ENCODE measurements at places on chromosomes 2 and 18.

DNA sequence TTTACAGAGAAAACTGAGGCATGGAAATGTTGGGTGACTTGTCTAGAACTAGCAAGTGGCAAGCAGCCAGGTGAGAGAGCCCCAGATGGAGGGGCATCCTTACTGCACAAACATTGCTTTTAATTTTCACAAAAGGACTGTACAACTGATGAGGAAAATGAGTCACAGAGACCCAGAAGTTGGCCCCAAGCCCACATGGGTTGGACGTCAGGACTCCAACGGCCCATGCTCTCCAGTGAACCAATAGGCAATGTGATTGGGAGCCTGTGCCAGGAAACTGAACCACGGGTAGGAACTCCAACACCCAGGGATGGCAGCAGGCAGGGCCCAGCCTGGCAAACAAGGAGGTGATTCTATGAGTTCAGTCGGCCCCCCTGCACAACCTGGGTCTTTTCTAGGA lies 50.8 kb downstream of the PID1 start:
- DNase-seq: no peak

DNA sequence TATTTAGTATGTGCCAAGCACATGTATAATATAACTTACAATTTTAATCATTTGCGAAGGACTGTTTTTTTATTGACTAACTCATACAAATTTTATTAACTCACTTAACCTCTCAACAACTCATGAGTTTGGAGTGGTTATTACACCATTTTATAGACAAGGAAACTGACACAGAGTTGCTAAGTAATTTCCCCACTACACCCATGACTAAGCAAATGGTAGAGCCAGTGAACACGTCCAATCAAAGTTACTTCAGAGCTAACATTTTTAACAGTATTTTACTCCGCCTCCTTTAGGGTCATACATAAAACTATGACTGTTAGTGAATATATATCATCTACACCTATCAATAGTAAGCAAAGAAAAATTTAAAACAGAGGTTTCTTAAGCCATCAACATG lies 556.7 kb upstream of the FSIP2 start:
- DNase-seq: no peak

DNA sequence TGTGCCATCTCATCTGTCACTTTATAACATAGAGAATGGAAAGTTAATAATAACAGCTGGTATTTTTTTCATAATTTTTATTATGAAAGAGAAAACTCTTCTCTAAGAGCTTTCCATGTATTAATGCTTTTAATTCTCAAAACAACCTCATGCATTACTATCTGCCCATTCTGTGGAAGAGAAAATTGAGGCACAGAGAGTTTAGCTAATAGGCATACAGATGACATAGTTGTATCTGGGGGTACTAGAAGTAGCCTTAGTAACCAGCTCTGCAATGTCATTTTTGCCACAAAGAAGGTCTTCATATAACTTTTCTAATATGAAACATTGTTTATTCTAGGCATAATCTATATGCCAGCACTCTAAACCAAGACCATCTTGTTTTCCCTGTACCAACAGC lies 36.3 kb upstream of the COBLL1 start:
- DNase-seq: no peak

DNA sequence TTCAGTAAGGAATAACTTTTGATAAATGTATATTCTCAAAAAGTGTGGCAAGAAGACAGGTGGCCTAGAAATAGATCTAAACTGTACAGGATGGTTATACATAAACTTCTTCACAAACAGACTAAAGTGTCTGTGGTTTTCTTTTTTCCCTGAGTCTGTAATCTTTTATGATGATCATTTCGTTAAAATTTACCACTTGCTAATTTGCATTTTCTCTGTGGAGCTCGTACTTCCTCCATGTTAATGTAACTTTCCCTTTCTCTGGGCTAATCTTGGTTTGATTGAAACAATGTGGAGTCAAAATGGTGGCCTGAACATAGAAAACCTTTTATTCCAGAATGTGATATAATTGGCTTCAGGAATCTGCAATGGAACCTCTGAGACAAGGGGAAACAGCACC lies 166.2 kb downstream of the FTCDNL1 start:
- DNase-seq: no peak

GRCh38 chr2:22454826-22455485 lies 930.0 kb upstream of the KLHL29 start:
- DNase-seq: no peak

- DNase-seq: no peak
Measured at GRCh38 chr2:186599186-186599778, 9.4 kb downstream of the ITGAV start.

- DNase-seq: peak; percentile 86
Measured at GRCh38 chr2:143936848-143937722, 582.8 kb downstream of the ZEB2 start.

- DNase-seq: no peak
Measured at GRCh38 chr2:18741895-18742732, 152.7 kb upstream of the NT5C1B start.

DNA sequence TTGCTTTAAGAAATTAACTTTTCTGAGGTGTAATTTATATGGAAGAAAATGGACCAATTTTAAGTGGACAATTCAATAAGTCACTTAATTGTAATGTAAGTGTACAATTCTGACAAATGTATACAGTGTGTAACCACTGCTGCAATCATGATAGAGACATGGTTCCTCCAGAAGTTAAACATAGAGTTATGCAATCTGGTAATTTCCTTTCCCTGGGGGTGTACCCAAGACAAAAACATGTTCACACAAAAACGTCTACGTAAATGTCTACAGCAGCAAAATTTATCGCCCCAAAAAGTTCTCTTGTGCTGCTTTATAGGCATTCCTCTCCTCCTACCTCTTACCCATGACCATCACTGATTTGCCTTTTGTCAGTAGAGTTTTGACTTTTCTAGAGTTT lies 141.5 kb downstream of the AQP4 start:
- no peak for DNase-seq

DNA sequence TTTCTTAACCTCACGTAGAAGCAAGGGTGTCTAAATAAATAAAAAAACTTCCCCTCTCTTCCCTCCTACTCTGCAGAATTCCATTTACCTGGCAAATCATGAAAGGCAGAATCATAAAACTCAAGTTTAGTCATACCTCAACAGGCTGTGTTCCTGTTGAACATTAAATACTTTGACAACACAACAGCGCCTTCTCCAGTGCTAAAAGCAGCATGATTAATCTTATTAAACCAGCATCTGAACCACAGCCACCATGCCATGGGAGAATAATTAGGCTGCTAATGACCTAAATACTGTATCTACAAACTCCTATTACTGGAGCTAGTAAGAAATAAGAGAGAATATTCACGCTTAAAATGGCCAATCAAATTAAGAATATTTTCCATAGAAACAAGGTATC lies 68.1 kb downstream of the CDH2 start:
- peak; percentile 21 for DNase-seq

- DNase-seq: no peak
Measured at GRCh38 chr2:232362174-232362900, 16.2 kb upstream of the ALPP start.

- no peak for DNase-seq
Measured at GRCh38 chr18:43081396-43081795, 34.1 kb downstream of the RIT2 start.

GRCh38 chr2:209578394-209579001 lies 154.7 kb downstream of the MAP2 start:
- DNase-seq: no peak

DNA sequence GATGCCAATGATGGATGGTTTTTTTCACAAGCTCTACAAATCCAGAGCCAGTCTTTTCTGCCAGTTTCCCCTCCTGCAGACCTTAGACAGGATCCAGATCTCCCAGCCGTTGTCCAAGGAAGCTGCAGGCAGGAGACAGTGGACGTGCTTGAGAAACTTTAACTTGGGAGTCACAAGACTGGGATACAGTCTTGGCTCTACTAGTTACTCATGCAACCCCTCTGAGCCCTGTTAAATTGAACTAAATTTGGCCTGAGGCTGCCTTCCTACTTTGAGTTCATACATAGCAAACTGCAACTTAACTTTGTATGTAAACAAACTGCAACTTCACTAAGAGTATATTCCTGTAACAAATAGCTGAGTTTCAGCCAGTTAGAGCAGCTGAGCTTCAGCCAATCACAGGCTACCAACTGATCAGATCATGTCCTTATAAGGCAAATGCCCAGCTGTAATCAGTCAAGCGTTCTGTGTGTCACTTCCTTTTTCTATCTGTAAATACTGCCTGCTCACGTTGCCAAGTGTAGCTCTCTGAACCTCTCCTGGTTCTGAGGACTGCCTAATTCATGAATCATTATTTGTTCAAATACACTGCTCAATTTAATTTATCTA lies 140.9 kb downstream of the CAPN13 start:
- DNase-seq: no peak

DNA sequence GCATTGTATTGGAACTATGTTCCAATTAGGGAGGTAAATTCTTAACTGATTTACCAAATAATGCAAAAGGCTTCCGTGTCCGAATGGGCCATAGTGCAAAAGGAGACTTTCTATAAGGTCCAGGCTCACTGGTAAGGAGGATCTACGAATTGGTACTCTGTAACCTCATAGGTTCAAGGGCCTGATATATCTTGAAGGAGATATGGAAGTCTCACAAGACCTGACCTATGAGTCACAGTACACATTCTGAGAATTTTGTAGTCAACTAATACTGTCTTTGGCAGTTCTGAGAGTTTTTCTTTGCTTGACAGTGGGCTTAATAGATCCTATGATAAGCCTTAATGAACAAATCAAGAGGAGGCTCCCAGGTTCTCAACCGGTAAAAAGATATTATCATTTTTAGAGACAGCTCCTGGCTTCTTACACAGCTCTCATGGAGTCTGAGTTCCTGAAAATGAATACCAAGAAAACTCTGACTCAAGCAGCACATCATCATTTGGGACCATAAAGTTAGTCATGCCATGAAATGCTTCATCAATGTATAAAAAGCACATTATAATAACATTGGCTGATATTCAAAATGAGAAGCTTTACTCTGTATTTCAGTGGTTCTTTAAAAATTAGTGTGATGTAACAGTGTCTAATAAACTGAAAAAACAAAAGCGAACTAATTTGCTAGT lies 1275.2 kb upstream of the CRIM1 start:
- no peak for DNase-seq

DNA sequence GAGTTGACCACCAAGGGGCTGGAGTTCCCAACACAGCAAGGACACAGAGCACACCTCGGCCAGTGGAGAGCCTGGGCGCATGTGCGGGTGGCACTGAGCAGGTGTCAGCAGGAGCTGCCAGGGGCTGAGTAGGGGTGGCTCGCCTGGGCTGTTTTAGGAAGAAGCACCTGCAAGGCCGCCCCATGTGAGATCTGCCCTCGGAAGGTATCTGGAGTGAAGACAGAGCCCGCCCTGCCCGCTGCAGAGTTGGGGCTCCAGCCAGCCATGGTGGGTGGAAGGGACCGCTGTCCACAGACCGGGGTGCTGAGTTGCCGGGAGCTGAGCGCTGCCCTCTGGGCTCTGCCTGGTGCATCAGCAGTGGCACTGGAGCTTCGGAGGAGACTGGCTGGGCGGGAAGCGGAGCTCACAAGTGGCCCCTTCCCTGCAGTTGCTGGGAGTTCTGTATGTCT lies 35.2 kb downstream of the MTERF4 start:
- peak; percentile 82 for DNase-seq

DNA sequence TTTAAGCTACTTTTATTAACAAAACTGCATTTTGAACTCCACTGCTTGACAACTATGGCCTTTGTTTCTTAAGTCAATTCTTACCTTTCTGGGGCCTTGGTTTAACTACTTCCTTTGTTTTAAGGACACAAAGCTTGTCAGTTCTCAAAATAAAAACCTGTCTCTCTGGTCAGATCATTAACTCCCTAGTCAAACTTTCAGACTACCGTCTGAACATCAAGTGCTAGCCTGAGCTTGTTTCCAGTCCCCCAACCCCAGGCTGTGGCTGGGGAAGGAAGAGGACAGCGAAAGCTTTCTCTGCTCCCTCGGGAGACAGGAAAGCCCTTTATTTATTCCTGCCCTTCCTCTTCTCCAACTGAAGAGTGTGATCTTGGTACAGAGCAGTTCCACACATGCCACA lies 1.7 kb downstream of the SH3YL1 start:
- no peak for DNase-seq

- DNase-seq: no peak
Measured at GRCh38 chr2:138324068-138324771, 177.3 kb upstream of the SPOPL start.

- DNase-seq: no peak
Measured at GRCh38 chr18:12628706-12629702, 28.9 kb downstream of the SPIRE1 start.

DNA sequence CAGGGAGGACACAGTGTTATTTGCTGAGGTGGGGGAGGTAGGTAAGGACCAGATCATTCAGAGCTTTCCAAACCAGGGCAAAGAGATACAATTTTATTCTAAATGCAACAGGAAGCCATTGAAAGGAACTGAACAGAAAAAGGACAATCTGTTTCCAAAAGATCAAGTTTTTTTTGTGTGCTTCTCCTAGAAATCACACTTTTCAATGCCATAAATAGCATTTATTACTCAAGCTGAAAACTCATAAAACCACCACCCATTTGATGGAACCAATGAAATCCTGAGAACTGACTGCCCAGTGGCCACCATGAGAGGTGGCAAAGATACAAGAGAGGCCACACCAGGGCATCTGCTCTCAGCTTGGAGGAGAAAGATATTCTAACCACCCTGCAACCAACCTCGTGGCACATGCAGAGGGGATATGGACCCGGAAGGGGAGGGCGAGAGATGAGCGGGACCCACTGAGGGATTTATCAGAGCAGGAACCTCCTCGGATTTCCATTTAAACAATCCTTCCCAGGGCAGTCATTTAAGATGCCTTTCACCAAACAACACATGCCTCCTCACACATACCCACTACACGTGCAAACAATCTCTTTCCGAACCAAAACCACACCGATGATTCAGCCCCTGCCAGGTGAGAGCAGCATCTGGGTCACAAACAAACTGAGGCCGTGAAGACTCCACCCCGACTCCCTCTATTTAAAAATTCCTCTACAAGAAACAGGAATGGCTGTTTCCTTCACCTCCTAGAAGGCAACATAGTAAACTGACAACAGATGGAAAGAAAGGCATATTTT lies 8.8 kb downstream of the CYB5A start:
- DNase-seq: no peak

- no peak for DNase-seq
Measured at GRCh38 chr2:86314125-86314524, 23.3 kb downstream of the REEP1 start.

- DNase-seq: no peak
Measured at GRCh38 chr2:37615804-37616676, 55.4 kb downstream of the CDC42EP3 start.

DNA sequence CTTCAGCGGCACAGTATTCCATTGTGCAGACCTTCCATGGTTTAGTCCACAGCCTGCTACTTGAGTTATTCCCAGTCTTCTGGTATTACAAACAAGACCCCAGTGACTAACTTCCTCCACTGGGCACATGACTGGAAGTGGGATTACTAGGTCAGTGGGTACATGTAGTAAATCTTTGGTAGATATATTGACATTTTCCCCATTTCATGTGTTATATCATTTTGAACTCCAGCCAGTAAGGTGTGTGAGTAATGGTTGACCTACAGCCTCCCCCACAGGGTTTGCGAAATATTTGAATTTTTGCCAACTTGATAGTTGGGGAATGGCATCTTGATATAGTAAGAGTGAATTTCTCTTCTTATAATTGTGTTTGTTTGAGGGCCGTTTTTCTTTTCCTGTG lies 58.8 kb downstream of the RNF144A start:
- DNase-seq: no peak

- DNase-seq: no peak
Measured at GRCh38 chr2:2838548-2838845, 507.4 kb upstream of the MYT1L start.

GRCh38 chr2:151851761-151852160 lies 23.5 kb upstream of the ARL5A start:
- DNase-seq: peak; percentile 10

Data from neural progenitor cell (in vitro differentiated cells).